ENCODE measurements at places on chromosomes 6 and 20.

DNA sequence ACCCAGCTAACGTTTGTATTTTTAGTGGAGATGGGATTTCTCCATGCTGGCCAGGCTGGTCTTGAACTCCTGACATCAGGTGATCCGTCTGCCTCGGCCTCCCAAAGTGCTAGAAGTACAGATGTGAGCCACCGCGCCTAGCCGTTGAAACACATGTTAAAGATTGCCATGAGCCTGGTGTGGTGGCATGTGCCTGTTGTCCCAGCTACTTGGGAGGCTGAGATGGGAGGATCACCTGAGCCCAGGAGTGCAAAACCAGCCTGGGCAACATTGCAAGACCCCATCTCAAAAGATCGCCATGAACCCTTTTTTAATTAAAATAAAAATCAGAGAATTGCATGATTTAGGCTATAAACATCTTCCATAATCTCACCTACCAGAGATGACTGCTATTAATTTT lies 2.7 kb downstream of the EFCAB8 start:
- DNase-seq = no peak

DNA sequence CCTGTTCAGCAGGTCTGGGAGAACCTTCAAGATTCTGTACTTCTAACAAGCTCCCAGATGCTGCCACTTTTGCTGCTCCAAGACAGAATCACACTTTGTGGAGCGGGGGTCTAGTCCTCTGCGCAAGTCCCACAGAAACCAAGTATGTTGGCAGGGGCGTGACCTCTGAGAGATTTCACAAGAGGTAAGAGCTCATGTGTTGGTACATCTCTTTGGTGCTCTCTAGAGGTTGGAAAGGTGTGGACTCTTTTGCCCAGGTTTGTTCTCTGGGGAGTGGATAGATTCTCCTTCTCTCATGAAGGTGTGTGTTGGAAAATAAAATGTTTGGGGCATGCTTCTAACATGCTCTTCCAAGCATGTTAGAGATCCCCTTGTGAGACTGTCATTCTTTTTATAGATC lies 340.9 kb upstream of the IRAK1BP1 start:
- no peak for DNase-seq

GRCh38 chr6:168039849-168040248 lies 39.2 kb downstream of the FRMD1 start:
- DNase-seq = no peak

DNA sequence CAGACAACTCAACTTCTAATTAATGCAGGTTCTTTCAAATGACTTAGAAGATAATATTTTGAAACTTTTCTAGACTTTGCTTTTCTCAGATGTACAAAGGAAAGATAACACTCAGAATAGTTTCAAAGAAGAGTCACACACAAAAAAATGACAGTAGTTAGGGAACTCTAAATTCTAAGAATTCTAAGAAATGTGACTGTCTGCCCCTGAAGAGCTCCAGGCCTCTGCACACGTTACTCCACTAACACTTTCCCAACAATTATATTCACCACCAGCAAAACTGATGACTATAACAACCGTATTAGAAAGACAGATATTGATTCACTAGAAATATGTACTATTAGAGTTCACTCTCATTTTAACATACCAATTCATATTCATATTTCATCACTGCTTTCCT lies 133.3 kb upstream of the SMLR1 start:
- DNase-seq = no peak

GRCh38 chr20:36062799-36063198 lies 91.7 kb upstream of the EPB41L1 start:
- DNase-seq = no peak

GRCh38 chr20:34834459-34834893 lies 9.0 kb upstream of the NCOA6 start:
- DNase-seq = no peak

- no peak for DNase-seq
These were observed 755.8 kb downstream of the PRIM2 start for GRCh38 chr6:58073263-58073662.

DNA sequence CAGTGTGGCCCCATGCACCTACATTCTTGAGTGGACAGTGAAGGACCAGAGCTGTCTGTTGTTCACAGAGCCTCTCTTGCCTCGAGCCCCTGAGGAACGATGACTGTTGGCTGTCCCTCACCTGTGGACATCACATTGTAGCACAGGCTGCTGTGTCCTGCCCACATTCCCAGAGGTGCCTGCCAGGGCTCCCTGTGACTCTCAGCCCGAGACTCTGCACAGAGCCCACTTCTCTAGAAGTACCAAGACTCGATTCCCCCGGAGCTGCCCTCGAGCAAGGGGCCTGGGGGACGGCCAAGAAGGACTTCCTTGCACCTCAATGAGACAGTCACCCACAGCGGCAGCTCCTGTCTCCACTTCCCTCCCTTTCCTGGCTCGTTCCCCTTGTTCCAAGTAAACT lies 28.6 kb upstream of the DLGAP4 start:
- no peak for DNase-seq

DNA sequence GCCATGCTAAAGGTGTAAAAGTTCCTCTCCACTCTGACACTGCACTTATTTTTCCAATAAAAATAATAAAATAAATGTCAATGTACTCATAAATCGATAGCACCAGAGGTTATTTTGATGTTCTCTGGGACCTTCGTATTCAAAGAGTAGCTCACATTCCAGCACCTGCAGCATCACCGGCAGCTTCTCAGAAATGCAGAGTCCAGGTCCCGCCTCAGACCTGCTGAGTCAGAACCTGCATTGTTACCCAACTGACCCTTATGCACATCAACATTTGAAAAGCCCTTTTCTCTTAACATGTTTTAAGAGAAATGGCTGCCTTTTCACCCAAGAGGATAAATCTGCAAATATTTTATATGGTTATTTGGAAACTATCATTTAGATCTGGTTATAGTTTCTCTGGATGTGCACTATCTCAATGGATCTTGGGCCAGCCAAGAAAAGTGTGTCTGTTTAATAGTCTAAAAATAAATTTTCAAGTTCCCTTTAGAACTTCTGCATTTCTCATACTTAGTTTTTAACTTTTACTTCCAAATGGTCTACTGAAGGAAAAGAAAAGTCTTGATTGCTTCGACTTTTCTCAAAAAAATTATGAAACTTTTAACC lies 216.2 kb upstream of the PRDM1 start:
- no peak for DNase-seq

DNA sequence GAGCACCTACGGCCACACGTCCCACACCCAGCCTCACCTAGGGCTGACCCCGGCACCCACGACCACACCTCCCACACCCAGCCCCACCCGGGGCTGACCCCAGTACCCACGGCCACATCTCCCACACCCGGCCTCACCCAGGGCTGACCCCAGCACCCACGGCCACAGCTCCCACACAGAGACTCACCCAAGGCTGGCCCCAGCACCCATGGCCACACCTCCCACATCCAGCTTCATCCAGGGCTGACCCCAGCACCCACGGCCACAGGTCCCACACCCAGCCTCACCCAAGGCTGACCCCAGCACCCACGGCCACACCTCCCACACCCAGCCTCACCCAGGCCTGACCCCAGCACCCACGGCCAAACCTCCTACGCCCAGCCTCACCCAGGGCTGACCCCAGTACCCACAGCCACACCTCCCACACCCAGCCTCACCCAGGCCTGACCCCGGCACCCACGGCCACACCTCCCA lies 36.7 kb downstream of the NINL start:
- DNase-seq = no peak

DNA sequence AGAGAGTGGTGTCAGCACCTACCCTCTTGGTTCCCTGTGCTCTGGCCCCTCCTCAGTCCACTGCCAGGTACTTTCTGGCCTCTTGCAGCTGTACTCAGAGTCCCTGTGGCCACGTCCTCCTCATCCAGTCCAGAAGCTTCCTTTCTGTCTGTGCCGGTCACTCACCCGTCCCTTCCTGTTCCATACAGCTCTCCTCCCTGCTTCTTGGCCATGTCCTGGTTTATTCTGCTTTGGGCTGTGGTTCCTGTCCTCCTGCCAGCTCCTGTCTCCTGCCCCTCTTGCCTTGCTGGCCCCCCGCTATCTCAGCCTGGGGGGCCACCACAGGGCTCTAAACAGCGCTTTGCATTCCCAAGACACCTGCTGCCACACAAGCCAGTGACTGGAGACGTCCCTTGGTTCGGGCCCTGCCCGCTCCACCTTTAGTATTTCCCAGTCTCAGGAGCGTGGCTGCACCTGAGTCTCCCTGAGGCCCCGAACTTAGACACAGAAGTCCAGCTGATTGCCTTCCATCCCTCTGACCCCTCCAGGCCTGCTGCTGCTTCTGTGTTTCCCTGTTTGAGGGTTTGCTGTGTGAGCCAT lies 15.5 kb upstream of the RBM38 start:
- DNase-seq = no peak

- DNase-seq = no peak
These were observed 84.5 kb upstream of the EYA4 start for GRCh38 chr6:133156689-133157088.

GRCh38 chr20:44752099-44752931 lies 6.7 kb downstream of the KCNK15 start:
- no peak for DNase-seq

DNA sequence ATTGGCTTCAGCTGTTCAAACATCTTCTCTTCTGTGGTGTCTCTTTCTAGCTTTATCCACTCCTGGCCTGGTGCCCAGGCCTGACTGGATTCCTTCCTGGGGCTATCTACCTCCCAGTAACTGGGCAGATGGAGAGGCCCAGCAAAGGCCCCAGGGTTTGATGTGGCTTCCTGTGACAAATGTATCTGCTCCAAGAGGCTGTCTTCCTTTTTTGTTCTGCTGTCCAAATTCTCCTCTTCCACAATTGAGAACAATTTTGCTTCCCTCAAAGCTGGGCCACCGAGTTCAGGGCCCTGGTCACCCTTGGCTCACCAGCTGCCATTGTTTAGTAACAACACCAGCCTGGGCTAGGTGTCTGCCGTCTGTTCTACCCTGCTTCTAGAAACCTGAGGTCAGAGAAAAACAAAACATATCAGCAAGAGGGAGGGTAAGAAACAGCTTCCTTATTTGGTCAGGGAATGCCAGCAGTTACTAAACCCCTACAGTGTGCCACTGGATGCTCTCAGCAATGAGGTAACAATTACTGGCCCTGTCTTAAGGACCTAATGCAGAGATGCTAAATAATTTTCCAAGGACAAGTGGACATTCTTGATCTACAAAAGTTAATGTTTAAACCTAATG lies 3.9 kb downstream of the ZFP57 start:
- DNase-seq = no peak

DNA sequence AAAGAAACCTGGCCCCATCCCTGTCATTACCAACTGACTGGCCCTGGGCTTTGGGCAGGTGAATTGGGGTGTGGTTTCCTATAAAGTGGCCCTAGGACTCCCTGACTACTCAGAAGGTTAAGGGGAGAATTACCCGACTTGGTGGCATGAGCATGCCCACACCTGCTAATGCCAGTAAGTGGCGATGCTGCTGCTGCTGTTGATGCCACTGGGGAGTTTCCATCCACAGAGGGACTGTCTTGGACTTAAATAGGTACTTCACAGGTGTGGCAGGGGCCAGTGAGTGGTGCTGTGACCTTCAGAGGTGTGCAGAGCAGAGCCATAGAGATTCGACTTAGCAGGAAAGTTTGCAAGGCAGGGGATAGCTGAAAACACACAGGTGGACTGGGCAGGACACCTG lies 32.6 kb upstream of the MDFI start:
- DNase-seq = no peak

DNA sequence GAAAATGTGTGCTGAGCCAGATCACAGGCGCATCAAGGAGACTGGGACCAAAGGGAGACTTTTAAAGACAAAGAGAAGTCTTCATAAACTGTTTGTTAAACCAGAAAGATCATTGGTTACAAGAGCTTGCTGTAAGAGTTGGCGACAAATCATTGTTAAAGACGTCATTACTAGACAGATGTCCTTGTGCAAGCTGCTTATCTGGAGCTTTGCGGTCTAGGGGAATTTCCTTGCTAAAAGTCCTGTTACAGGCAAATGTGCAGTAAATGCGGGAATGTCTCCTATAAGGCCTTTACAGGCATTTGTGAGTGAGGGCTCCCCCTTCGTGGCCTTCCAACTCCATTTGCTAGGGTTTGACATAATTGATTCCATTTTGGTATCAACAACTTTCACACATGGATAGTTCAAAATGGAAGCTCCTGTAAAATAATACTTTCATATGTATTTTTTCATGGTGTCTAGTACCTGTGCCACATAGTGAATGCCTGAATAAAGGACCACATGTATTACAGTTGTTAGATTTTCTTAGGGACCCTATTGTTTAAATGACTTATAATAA lies 362.4 kb downstream of the UTRN start:
- no peak for DNase-seq

DNA sequence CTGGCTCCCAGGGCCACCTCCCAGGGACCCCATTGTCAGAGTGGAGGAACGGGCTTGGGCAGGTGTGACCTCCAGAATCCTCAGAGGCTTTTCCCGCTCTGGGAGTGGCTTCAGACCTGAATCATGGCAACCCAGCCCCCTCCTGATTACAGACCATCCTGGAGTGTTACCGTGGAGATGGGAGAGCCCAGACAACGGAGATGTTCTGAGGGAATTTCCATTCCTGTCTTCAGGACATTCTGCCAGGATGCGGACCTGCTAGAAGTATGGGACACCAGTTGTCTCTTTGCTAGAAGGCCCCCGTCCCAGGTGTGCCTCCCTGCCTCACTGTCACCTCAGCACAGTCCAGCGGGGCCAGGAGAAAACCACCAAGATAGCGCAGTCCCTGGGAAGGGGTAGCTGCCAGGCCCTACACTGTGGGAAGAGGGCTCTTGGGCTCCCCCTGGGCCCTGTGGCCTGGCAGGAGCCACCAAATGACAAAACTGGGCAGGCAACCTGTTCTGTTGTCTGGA lies 109.9 kb downstream of the PSMB1 start:
- DNase-seq = no peak

DNA sequence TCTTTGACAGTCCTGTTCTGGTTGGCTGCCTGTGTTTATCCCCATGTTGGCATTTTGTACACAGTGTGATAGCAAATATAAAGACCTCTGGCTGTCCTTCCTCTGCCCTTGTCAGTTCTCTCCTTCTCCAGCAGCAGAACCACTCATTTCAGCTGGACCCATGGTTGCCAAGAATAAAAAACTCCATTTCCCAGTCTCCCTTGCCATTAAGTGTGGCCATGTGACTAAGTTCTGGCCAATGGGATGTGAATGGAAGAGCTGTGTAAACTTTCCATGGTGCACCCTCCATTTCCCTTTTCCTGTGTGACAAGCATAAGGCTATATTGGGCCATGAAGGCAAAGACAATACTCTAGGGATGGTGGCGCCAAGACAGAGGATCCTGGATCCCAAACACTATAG lies 78.4 kb upstream of the TBC1D7 start:
- no peak for DNase-seq

GRCh38 chr6:139361211-139361610 lies 13.2 kb downstream of the CITED2 start:
- DNase-seq = no peak

DNA sequence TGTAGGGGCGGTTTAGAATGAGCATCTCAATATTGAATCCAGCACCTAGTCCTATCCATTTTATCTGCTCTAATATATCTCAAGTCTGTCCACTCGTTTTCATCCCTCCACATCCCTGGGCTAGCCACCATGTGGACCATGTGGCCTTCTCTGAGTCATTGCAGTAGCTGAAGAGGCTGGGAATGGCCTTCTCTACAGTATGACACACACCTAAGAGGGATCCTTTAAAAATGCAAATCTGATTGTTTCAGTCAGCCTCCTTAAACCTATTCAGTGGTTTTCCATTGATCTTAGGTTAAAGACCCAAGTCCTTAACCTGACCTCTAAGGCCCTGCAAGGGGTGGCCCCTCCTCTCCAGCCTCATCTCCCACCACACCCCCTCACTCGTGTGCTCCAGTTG lies 9.4 kb downstream of the RING1 start:
- DNase-seq = no peak

- no peak for DNase-seq
These were observed 571 bp downstream of the CSNK2B start for GRCh38 chr6:31666337-31666965.

GRCh38 chr6:140436023-140436811 lies 1061.8 kb upstream of the CITED2 start:
- no peak for DNase-seq

Measured in activated CD4-positive, alpha-beta T cell treated with anti-CD3 and anti-CD28 coated beads, Interleukin-2, amount 50 U/mL, for 1 hour (primary cell).